ENCODE measurements at places on chromosomes 13 and 19.

DNA sequence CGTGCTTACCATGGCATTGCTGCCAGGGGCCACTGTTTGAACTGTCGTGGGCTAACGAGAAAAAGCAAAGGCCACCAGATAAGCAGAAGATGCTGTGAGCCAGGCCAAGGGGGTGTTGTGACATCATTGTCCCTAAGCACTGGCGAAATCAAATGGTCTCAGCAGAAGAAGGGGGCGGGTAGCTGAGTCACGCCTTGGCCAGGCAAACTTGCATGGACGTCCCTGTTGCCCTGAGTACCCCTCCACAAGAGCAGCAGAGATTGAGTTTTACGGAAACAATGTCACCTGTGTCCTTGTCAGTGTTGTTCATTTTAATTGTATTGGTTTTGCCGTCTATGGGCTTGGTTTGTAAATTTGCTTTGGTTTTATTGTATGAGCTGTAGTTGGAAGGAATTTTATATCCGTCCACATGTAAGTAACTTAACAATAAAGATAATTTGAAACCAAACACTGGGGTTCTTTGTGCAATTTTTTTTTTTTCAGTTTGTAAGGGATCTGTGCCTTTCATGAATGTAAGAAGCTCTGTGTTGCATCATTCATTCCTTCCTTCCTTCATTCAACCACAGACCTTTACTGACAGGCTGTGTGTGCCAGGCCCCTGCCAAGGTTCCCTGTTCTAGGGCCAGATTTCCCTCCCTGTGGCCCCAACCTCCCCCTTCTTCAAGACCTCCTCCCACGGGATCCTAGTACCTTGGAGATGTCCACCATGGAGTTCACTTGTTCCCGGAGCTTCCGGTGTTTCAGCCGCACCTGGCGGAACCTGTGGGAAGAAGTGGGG lies 12.3 kb downstream of the KCNN4 start:
- no peak for DNase-seq

GRCh38 chr13:76646946-76647345 lies 239.3 kb downstream of the KCTD12 start:
- DNase-seq, result no peak

DNA sequence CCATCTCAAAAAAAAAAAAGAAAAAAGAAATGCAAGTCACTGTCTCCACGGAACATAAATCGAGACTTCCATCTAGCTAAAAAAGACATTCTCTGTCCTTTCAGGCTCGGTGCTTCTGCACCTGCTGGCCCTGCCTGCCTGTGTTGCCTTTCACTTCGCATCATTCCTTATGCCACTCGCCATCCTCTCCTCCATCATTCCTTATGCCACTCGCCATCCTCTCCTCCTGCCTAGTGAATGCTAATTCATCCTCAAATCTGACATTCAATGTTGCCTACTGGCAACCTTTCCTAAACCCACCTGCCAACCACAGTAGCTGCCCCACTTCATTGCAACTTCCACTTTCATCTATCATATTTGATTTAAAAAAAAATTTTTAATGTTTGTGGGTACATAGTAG lies 36.7 kb downstream of the KCTD12 start:
- DNase-seq, result no peak

DNA sequence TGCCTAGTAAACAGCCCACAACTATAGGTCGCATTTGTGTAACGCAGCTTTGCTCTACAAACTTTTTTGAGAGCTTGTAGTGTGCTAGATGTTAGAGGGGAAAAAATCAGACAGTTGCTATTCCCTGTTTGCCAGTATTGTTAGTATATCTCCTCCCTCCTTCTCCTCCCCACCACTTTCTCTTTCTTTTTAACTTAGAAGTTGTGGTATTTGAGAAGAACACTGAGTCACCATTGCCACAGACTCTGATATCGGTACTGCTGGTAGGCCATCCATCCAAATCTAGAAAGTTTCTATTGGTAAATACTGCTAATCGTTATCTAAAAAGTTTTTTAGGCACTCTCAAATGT lies 666 bp downstream of the POMP start:
- peak; percentile 68 for DNase-seq

- peak; percentile 28 for DNase-seq
Observed at GRCh38 chr19:7637374-7638256, 705 bp downstream of the STXBP2 start.

- no peak for DNase-seq
Observed at GRCh38 chr19:44644402-44645016, 799 bp downstream of the PVR start.

DNA sequence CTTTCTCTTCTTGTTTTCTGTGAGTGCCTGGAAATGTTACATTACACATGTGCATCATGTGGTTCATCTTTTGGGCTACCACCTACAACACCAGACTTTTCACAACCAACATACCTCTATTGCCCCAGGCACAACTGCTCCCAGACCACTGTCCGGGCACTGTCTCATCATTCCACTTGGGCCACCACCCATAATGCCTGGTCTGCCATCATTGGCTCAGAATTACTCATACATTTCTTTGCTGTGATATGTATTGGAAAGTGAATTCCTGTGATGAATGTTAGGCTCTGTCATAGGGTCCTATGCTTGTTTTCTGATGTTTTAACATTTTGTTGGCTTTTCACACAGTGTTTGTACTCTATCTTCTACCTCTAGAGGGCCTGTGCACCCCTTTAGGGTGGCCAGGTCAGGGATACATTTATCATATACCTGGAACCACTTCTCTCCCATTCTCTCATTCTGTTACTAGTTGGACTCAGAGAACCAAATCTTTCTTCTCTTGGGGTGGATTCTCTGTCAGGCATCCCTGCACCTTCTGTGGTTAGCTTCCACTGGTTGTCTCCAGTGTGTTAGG lies 172.8 kb downstream of the NHLRC3 start:
- DNase-seq, result no peak

DNA sequence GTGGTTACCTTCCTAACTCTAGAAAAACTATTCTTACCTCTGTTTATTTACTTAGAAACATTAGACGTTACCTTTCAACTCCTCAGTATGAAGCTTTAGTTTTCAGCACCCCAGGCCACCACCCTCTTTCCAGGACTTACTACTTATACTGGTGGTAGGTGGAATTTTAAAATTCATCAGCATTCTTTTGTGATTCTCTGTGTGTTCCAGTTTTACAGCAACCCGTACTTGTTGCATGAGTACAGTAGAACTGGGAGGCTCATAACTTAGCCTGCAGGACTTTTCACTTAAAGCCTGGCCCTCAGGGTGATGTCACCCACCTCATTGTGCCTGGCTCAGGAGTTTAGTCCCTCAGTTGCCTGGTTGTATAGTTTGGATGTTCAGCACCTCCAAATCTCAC lies 49.4 kb upstream of the ALOX5AP start:
- no peak for DNase-seq

- DNase-seq, result no peak
Observed at GRCh38 chr13:113544071-113544891, 40.3 kb upstream of the TFDP1 start.

GRCh38 chr19:16153582-16154336 lies 10.3 kb downstream of the HSH2D start:
- no peak for DNase-seq

DNA sequence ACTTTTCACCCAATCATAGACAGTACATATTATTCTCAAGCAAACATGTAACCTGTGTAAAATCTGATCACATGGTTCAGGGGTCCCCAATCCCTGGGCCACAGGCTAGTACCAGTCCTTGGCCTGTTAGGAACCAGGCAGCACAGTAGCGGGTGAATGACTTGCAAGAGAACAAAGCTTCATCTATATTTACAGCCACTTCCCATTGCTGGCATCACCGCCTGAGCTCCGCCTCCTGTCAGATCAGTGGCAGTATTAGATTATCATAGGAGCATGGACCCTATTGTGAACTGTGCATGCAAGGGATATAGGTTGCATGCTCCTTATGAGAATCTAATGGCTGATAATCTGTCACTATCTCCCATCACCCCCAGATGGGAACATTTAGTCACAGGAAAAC lies 133.1 kb downstream of the MAB21L1 start:
- no peak for DNase-seq

GRCh38 chr13:94974015-94974951 lies 261.9 kb upstream of the SOX21 start:
- DNase-seq, result no peak

DNA sequence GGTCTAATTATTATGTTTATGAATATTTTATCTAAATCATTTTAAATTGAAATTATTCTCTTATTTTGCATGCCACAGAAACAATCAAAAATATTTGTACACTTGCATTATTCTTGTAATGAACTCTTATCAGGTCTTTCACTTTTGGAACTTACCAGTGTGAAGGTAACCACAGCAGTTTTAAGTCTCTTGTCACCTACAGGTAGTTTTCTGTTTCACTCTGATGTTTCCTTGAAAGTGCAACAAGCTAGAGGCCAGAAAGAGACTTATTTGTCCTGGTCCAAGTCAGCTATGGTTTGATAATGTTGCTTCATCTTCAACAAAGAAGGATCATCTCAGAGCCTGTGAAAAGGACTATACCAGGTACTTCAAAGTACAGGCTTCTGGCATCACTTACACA lies 133.4 kb upstream of the NBEA start:
- DNase-seq, result no peak

DNA sequence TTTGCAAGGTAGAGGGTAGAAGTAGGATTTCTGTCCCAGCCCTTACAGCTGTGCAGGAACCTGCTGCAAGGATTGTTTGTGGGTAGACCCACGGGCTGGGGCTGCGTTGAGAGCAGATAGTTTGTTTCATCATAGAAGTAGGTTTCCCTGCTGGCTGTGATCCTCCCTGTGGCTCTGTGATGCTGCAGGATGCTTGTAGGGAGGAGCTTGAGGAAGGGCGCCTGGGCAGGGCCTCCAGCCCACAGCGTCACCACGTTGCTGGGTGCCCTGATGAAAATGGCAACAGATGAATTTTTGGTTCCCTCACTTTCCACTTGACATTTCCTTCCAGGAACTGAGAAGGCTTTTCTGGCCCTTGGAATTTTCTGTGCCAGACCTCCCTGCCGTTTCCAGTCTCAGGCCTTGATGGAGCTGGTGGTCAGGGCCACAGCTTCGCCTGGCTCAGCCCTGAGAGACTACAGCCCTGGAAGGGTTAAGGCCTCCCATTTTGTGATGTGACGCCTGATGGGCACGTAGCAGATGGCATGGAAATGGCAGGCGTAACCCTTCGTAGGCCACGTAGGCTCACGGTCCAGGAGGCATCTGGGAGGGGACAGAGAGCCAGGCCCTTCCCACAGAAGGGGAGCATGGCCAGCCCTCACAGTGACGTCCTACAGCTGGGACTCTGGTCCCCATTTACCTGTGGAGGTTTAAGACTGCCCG lies 42.2 kb downstream of the GATAD2A start:
- DNase-seq, result no peak

- peak; percentile 23 for DNase-seq
Observed at GRCh38 chr19:10884274-10884673, 12.9 kb downstream of the CARM1 start.

GRCh38 chr19:13506471-13506820 lies at the start of gene CACNA1A:
Gene CACNA1A (minus strand): TSS chr19:13506479. CDS start chr19:13506224, 255 bp downstream.
- no peak for DNase-seq

GRCh38 chr13:49561062-49561410 lies 24.3 kb downstream of the RCBTB1 start:
- no peak for DNase-seq

DNA sequence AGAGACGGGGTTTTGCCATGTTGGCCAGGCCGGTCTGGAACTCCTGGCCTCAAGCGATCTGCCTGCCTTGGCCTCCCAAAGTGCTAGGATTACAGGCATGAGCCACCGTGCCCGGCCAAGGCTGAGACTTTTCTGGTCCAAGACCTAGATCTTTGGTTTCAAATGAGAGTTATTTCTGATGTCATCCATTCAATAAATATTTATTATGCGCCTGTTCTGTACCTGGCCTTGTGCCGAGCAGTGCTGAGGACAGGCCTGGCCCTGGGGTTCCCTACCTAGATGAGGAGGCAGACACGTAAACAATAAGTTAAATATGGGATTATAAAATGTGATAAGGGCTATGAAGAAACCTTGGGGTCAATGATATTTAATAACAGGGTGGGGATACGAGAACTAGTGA lies 4.5 kb downstream of the RELB start:
- DNase-seq, result no peak

- DNase-seq, result no peak
Observed at GRCh38 chr13:26837997-26838396, 77.4 kb upstream of the GPR12 start.

GRCh38 chr13:80363890-80364503 lies 23.1 kb upstream of the SPRY2 start:
- DNase-seq, result peak; percentile 11

DNA sequence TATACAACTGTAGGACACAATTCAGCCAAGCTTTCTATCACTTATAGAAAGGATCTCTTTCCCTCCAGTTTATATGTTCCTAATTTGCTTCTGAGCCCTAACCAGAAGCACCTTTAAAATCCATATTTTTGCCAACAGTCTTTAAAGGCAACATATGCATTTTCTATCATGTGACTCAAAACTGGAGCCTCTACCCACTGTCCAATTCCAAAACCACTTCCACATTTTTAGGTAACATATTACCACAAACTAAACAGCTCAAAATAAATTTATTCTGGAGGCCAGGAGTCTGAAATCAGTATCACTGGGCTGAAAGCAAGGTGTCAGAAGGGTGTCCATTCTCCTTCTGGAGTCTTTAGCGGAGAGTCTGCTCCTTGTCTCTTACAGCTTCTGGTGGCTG lies 15.9 kb upstream of the EFNB2 start:
- no peak for DNase-seq

DNA sequence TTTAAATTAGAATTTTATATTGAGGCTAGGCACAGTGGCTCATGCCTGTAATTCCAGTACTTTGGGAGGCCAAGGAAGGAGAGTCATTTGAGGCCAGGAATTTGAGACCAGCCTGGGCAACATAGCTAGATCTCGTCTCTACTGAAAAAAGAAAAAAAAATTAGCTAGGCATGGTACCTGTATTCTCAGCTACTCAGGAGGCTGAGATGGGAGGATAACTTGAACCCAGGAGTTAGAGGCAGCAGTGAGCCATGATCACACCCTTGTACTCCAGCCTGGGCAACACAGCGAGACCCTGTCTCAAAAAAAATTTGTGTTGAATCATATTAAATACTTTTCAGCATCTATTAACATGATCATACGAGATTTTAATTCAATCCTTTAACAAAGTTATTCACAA lies 4.9 kb downstream of the PMIS2 start:
- no peak for DNase-seq

DNA sequence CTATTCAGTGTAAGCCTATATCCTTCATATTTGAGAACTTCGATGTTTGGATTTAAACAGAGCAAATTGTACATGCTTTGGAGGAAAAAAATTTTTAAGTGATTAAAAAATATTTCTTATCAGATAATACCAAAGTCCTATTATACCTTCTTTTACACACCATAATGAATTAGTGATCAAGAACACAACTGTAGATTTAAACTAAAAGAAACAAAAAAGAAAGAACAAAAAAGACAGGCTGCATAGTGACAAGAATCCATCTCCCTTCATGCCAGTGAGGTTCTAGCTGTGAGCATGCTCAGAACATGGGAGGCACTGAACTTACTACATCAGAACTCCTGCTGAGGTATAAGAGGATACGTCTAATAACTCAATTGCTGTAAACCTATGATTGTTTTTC lies at the start of gene RXFP2:
RXFP2 (plus strand) TSS at position 301 of the 400 bp plus-strand sequence; CDS start at position 388, 87 bp downstream.
- DNase-seq, result no peak

- DNase-seq, result no peak
Observed at GRCh38 chr19:18960370-18960769, 19.4 kb upstream of the HOMER3 start.
